Pulmonary artery endothelial cell (primary cell): ENCODE measurements at places on chromosomes 11 and 22.
A peak's percentile ranks its signal among the peaks of the same experiment; 100 is the strongest.

DNA sequence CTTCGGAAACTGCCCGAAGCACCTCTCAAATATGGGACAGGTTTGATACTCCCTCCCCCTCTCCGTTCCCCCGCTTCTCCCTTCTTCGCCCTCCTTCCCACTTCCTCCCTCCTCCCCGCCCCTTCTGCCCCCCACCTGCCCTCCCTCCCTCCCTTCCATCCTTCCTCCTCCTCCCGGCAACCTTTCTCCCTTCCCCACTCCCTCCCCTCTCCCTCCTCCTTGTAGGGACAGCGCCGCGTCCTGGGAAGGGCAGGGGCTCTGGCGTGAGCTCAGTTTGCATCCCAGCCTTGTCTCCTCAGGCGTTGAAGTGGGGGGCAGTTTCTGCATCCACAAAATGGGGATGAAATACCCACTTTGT, 6.1 kb upstream of the NFAM1 start:
- DNase-seq = no peak

GRCh38 chr22:19098157-19098556, 24.1 kb downstream of the DGCR2 start:
- DNase-seq = no peak

DNA sequence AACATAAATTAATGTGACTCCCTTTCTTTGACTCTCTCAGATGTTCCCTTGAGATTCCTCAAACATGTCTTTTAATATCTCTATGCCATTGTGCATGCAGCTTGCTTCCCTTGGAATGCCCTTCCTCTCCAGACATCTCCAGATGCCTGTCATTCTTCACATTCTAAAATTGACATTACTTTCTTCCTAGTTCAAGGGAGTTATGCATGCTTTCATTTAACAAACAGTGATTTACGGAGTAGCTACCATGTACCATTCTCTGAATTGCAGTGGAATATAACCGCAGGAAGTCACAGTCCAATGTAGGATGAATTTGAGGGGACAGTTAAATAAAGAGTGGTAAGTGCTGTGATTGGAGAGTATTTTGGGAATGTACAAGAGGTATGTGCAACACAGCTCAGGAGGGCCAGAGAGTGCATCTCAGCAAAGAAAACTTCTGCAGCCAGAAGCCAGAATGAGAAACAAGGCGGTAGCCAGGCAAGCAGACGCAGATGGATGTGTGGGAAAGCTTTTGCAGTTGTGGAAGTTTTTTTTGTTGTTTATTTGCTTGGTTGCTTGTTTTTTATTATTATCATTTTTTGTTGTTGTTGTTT, 18.7 kb downstream of the MMP10 start:
- no peak for DNase-seq

GRCh38 chr22:47333625-47334024, 571.2 kb downstream of the TBC1D22A start:
- peak; percentile 66 for DNase-seq

DNA sequence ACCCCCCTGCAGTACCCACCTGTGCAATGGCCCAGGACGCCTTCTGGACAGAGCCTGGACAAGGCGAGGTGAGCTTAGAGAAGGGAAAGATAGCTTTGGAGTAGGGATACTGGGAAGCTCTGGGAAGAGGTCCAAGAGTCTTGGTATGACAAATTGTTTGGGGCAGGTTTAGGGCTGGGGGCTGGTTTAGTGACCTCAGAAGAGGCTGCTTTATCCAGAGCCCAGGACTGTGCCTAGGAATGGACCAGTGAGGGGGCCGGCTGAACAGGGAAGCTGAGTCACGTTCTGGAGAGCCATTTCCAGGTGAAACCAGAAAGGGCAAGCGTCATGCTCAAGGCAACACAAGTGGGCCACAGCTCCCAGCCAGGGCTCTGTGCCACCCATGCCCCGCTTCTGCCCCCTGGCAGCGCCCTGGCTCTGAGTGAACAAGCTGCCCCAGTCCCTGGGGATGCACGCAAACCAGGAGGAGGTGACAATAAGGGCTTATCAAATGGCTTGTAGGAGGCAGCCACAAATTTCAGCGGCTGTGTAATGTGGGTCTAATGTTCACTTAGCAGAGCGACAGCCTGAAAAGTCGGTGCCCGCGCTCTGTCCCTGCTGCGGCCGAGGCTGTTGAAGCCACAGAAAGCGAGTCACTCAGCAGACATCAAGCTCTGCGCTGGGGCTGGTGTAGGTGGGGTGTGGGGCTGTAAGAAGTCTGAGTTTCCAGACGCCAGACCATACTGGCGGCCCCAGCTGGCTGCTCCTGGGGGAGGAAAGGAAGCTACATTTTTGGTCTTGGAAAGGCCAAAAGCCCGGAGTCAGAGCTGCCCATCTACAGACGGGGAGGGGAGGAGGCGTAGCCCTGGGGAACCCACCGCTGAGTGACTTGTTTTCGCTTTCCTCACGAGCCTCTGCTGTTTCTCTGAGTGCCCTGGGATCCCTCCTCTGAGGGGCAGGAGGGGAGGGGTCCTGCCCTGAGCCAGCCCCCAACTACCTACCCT, 18.3 kb upstream of the SYT7 start:
- no peak for DNase-seq

GRCh38 chr22:35152316-35152715, 86.4 kb downstream of the ISX start:
- DNase-seq = no peak

DNA sequence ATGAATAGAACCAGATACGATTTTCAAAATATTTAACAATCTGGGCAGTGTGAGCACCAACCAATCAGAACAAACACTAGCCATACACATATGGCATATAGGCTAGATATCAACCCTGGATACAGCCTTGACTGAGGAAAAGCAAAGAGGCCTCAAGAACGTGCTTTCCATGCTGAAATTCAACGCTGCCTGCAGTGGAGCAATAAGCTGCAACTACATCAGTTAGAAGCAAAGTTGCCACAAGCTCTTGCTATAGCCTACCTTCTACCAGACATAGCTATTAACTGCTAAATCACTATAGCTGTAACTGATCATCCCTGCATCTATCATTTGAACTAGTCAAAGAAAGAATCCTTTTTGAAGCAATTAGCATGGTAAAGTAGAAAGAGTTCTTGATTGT, 42.5 kb downstream of the DENND5A start:
- no peak for DNase-seq

DNA sequence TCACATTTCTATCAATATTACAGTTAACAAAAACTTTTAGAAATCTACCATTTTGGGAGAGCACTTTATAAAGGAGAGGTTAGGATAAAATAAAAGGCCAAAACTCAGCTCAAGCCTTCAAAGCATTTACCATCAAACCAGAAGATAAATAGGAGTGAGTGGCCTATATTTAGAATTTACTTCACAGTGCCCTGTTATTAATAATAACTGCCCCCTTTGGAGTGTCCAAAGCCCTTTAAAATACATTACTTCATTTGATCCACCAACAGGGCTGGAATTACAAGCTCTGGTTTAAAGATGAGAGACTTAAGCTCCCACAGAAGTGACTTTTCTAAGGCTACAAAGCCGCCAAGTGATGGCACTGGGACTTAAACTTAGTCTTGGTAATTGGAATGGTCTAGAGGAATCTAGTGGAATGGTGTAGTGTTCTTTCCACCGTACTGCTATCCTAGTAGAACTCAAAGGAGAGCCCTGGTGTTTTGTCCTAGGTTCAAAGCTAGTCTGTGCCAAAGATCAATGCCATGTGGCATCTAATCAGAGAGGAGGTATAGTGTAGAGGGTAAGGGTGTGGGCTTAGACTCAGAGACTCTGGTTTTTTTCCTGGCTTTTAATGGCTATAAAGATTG, 21.2 kb upstream of the MTMR3 start:
- DNase-seq = no peak

- no peak for DNase-seq
Measured at GRCh38 chr11:74035264-74035663, 26.4 kb upstream of the UCP3 start.

DNA sequence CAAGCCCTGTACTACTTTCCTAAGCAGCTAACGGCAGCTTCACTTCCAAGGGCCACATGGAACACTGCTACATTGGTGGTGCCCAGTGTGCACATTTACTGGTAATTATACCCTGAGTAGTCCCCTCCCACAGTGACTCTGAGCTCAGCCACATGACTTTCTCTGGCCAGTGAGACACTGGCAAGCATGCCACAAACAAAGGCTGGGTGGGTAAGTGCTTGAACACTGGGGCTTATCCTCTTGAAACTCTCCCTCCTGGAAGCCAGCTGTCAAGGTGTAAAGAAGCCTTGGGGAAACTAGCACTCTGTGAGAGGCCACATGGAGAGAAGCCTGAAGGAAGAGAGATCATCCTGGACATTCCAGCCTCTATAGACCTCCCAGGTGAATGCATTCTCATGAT, 54.4 kb upstream of the DRD2 start:
- DNase-seq = no peak

GRCh38 chr11:2474059-2474901, 29.5 kb downstream of the KCNQ1 start:
- DNase-seq = no peak

GRCh38 chr11:77072851-77073327, 6.1 kb downstream of the CAPN5 start:
- no peak for DNase-seq

GRCh38 chr11:61601512-61601911, 20.6 kb upstream of the SYT7 start:
- no peak for DNase-seq

DNA sequence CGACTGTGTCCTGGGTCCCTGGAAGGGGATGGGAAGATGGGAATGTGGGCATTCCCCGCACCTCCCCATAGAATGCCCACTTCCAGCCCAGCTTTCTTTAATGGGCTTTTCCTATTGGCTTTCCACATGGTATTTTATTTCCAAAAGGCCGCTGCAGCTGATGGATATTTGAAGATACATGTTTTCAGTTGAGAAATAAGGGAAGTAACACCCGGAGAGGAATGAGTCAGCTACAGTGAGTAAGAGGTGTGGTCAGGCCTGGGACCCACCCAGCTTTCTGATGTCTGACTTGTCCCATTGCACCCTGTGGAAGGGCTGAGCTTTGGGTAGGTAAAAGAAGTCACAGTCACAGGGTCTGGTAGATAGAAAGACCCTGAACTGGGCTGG, 476.9 kb downstream of the MIAT start:
- DNase-seq = no peak

DNA sequence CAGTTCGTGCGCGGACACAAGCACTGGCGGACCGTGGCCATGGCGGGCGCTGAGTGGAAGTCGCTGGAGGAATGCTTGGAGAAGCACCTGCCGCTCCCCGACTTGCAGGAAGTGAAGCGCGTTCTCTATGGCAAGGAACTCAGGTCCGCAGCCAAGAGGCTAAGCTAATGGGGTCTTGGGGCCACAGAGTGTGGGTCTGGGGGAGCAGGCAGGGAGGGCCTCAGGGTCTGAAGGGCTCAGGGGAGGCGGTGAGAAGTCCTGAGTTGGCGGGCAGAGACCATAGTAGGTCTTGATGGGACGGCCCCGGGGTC, 188 bp downstream of the UPB1 start:
- DNase-seq = no peak

DNA sequence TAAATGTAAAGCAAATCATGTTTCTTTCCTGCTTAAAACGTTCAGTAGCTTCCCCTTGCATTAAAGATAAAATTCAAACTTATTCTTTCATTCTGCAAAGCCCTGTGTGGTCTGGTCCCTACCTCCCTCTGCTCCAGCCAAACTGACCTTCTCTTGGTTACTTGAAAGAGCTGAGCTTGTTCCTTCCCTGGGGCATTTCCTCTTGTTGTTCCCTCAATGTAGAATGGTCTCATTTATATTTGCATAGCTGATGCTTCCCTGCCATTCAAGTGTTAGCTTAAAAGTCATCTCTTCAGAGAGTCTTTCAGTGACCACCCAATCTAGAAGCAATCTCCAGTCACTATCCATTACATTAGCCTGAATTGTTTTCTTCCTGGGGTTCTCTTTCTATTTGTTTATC, 1618.5 kb upstream of the TENM4 start:
- no peak for DNase-seq

DNA sequence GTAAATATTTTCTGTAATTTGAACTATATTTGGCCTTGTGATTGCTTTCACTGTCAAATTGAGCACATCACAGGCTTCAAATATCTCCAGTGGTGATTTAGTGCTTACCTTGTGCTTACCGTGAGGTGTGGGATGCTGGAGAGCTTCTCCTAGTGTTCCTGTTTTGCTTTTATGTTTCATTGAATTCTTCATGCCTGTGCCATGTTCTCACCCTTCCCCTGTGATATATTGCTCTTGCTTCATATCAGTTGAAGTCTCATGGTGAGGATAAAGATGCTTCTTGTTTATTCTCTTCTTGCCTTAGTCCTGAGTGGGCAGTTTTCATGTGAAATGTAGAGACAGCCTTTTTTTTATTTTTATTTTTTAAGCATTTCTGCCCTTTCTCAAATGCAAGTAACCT, 198.0 kb upstream of the PDGFD start:
- no peak for DNase-seq
